Psoas muscle (tissue), 8 donors: ENCODE measurements at places on chromosomes 4 and X. TPM values are rescaled to one million over a fixed set of nuclear protein-coding genes. Genes with fewer than 3 reads are reported as not detected.

HS3ST1 gene
- polyA plus RNA-seq: 0.04 TPM

USP17L5 gene
- polyA plus RNA-seq: not detected

GRCh38 chrX:63746278-63746677 is 38.7 kb downstream of the ARHGEF9 start:
- DNase-seq: no peak
- H3K27ac ChIP-seq: no peak overlapping the region
- H3K36me3 ChIP-seq: no peaks in the 10 kb centered on the region
- no peak overlapping the region for H3K4me3 ChIP-seq
- no peaks in the 10 kb centered on the region for H3K27me3 ChIP-seq

DNA sequence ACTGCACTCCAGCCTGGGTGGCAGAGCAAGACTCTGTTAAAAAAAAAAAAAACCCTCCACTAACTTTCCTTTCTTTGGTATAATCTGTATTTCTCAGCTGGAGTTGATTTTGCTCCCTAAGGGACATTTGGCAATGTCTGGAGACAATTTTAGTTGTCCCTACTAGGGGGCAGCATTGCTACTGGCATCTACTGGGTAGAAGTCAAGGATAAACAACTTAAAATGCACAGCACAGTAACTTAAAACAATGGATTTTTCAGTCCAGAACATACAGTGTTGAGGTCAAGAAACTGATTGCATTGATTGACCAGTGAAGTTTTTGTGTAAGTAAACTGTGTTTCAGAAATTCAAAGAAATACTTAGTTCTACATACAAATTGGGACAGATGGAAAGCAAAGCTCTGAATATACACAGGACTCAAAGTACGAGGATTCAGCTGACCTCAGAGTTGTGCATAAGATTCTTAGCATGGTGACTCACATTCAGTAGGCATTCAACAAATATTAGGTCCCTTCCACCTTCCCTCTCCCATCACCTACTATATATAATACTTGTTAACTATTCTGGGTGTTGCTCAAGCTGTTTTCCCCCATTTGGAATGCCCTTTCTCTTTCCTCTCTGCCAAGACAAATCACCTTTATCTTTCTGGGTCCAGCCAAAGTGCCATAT is 8.8 kb downstream of the DDX53 start:
- no peak overlapping the region for H3K4me3 ChIP-seq
- no peaks in the 10 kb centered on the region for H3K27me3 ChIP-seq
- H3K36me3 ChIP-seq: no peaks in the 10 kb centered on the region
- no peak for DNase-seq
- H3K27ac ChIP-seq: no peak overlapping the region

GRCh38 chr4:81786766-81787165 is 315.1 kb upstream of the RASGEF1B start:
- no peaks in the 10 kb centered on the region for H3K4me1 ChIP-seq
- DNase-seq: no peak
- H3K27ac ChIP-seq: no peak overlapping the region
- H3K27me3 ChIP-seq: no peaks in the 10 kb centered on the region
- no peaks in the 10 kb centered on the region for H3K36me3 ChIP-seq
- H3K4me3 ChIP-seq: no peak overlapping the region

GRCh38 chr4:54099748-54100574 is at the start of gene GSX2:
Gene GSX2 (plus strand): TSS chr4:54100163. CDS start chr4:54100345, 182 bp downstream.
- no peaks in the 10 kb centered on the region for H3K36me3 ChIP-seq
- H3K27ac ChIP-seq: no peak within 1 kb of the TSS
- H3K4me1 ChIP-seq: peaks cover 13% of the 10 kb centered on the region
- peak; percentile 63 for DNase-seq
- H3K27me3 ChIP-seq: peaks cover 99% of the 10 kb centered on the region
